A172 (cell line): ENCODE measurements at places on chromosomes 5 and 9.
A peak's percentile ranks its signal among the peaks of the same experiment; 100 is the strongest.

DNA sequence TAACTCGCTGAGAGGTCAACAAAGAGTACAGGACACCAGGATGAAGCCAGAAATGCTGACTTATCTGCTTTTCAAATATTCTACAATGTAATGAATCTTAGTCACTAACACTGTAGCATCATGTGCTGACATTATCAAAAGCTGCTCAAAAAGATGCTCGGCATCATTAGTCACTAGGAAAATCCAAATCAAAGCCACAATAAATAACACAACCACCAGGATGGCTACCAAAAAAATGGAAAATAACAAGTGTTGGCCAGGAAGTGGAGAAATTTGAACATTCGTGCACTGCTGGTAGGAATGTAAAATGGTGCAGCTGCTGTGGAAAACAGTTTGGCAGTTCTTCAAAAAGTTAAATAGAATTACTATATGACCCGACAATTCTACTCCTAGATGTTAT is 269.1 kb downstream of the GLIS3 start:
- no peak for DNase-seq

DNA sequence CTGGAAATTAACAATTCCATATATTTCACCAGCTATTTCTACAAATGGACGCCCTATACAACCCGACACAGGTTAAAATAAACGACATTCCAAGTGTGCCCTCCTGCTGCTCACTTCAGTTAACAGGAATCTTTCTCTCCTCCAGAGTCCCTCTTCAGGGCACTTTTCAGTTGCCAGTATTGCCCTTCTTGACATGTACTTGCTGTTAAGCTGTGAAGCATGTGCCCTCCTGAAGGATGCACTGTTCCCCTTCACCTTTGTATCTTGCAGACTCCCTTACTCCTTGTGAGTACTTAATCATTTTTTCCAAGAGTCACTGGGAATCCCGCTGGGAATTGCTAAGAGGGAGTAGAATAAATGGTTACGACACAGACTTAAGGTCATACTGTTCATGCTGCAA is 364.1 kb downstream of the CTNND2 start:
- no peak for DNase-seq

GRCh38 chr9:98913044-98913443 is 30.7 kb upstream of the COL15A1 start:
- no peak for DNase-seq

- DNase-seq: no peak
These were observed 162.1 kb downstream of the FSTL4 start for GRCh38 chr5:133450286-133450685.

- DNase-seq: no peak
These were observed 122.0 kb downstream of the BOD1 start for GRCh38 chr5:173494446-173494845.

DNA sequence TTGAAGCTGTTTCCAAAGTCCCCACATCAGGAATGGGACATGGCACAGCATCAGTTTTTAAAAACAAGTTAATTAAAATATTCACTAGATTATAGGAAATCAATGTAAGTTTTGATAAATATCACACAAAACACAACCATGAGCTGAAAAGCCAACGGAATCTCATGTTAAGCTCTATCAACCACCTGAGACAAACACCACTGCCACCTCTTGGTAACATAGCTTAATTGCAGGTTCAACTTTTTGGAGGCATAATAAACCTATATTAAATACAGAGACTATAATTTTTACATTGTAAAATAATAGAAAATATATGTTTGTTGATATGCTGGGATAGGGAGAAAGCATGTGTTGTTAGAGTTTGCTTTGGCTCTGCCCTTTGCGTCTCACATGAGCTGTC is 126.1 kb downstream of the SV2C start:
- no peak for DNase-seq

- no peak for DNase-seq
These were observed 23.3 kb upstream of the ARSB start for GRCh38 chr5:79008362-79008761.

DNA sequence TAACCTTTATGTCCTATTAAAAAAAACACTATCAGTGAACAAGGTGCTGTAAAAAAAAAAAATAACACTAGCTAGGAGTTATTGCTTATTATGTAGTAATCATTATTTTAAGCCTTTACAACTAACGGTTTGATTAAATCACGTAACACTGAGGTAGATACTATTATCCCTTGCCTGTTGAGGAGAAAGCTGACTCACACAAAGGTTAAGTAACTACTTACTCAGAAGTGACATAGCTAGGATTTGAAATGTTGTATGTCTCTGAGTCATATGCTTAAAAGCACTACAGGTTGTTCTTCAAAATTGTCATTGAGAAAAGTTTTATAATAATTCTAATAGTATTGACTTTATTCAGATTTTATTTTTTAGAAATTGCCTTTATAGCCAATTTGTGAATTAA is 8.8 kb downstream of the TENT2 start:
- peak; percentile 64 for DNase-seq

GRCh38 chr5:140674211-140674610 is 835 bp upstream of the DND1 start:
- no peak for DNase-seq

- DNase-seq: peak; percentile 68
These were observed 12.6 kb upstream of the UGT3A2 start for GRCh38 chr5:36079200-36079781.

- DNase-seq: no peak
These were observed 826.1 kb downstream of the PRELID2 start for GRCh38 chr5:145008876-145009530.

DNA sequence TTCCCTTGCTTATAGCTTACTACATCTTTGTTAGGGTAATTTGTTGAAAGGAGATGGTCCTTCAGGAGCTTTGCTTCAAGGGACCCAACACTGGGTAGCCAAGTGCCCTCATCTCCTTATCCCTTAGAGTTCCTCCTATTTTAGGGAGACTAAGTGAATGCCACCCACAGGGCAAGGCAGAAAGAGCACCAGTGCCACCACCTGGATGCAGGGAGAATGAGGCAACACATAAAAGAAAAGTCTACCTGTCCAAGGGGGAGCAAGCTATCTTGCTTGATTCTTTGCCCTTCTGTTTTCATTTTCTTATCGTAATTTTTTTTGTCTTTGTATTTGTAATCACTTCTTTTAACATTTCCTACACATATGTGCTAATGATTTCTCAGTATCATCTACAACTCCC is 205.5 kb downstream of the NPR3 start:
- peak; percentile 27 for DNase-seq

DNA sequence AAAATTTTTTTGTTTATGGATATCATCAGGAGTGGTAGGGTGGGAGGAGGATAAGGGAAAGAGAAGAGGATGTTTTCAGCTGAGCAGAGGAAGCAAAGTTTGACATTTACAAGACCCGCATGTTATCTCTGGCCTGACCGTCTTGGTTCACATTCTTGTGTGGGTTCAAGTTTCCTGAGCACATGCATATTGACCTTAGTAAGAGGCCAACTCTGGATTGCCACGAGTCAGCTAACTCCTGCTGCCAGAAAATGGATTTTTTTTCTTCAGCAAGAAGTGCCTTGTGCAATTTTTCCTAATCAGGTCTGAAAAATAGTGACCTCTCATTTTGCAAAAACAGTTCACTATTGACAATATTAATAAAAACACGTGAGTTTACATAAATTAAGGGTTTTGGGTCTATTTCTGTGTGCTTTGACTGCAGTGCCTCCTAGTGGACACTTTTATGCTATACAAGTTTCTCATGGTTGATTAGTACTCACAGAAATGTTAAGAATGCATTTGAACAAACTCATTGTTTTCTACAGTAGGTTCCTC is 27.1 kb upstream of the BASP1 start:
- DNase-seq: peak; percentile 57

GRCh38 chr5:168401226-168401625 is 85.0 kb upstream of the RARS1 start:
- no peak for DNase-seq

DNA sequence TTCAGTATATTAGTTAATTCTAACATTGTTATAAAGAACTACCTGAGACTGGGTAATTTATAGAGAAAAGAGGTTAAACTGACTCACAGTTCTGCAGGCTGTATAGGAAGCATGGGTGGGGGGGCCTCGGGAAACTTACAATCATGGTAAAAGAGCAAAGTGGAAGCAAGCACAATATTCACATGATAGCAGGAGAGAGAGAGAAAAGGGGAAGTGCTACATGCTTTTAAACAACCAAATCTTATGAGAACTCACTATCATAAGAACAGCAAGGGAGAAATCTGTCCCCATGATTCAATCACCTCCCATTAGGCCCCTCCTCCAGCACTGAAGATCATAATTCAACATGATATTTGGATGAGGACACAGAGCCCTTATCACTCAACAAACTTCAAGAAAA is 324.9 kb downstream of the ZNF608 start:
- no peak for DNase-seq

- DNase-seq: no peak
These were observed 22.2 kb downstream of the HMCN2 start for GRCh38 chr9:130287736-130288135.

GRCh38 chr9:92534204-92534603 is 1.6 kb downstream of the ECM2 start:
- DNase-seq: no peak

GRCh38 chr5:106757672-106758071 is 913.1 kb downstream of the EFNA5 start:
- no peak for DNase-seq

- DNase-seq: no peak
These were observed 46.4 kb upstream of the FAM170A start for GRCh38 chr5:119582987-119583386.

- DNase-seq: no peak
These were observed 26.0 kb downstream of the JMY start for GRCh38 chr5:79261897-79262296.

DNA sequence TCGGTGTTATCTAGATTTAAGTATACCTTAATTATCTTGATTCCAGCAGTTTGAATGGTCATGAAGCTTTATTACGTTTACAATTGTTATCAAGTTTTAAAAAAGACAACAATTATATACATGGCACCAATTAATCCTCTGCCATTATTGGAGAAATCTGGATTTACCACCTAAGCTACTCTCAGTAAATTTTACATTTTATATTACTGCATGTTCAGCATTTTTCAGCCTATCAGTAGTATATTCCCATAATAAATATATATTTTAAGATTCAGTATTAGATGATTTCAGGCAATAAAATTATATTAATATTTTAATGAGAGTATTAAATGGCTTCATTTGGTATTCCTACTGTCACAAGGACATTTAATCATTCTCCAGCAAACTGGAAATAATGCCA is 264.5 kb upstream of the PRDM9 start:
- DNase-seq: no peak

DNA sequence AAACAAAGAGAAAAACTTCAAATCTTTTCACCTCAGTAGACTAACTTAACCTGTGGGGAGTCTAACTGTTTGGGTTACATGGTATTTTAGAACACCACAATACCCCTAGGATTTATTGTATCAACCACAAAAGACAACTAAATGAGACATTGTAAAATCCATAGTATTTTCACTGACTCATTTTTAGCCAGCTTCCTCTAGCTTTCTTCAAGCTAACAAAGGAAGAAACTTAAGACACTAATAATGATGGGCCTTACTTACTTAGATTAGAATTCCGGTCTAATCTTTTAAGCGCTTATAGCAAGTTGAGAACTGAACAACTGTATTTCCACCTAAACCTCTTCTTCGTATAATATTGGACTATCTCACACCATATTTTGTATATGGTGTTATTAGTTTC is 529.3 kb downstream of the DMRTA1 start:
- peak; percentile 5 for DNase-seq

DNA sequence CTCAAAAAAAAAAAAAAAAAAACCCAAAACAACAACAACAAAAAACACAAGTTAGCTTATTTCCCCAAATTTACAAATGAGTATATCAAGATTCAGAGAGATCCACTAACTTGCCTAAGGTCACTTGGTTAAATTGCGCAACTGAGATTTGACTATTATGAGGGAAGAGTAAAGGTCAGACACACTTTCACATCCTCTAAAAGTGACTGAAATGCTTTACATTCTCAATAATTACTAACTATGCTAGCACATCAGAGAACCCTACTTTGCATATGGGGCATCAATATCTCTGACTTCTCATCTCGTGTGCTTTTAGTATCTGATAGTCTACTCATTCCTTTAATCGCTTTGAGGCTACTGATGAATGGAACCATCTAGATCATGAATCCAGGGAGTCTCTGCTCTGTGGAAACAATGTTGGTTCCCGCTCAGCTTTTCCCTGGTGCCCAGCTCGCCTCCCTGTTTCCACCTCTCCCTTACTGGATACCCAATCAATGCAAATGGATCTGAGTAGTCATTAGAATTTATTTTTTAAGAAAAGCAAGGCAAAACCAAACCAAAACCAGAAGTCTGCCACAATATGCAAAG is 182.1 kb upstream of the TRIM32 start:
- no peak for DNase-seq

DNA sequence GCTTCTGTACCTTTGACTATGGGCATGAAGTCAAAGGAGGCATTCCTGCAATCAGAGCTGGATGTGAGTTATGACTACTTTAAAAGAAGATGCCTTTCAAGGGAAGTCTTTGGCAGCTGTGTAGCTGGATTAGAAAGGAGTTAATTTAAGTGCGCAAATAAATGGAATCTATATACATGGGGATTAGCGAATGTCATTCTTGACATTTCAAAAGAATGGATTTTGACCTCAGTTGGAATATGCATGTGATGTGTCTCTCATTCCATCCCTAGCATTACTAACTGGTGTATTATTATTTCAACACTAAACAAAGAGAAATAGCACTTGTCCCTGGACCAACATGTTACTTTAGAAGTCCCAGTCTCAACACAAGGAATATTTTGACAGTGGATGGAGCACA is 359.6 kb upstream of the SLC24A2 start:
- DNase-seq: no peak

GRCh38 chr9:7237473-7238246 is 479.9 kb downstream of the KDM4C start:
- no peak for DNase-seq

- DNase-seq: no peak
These were observed 461.1 kb upstream of the DAP start for GRCh38 chr5:11222169-11222568.

DNA sequence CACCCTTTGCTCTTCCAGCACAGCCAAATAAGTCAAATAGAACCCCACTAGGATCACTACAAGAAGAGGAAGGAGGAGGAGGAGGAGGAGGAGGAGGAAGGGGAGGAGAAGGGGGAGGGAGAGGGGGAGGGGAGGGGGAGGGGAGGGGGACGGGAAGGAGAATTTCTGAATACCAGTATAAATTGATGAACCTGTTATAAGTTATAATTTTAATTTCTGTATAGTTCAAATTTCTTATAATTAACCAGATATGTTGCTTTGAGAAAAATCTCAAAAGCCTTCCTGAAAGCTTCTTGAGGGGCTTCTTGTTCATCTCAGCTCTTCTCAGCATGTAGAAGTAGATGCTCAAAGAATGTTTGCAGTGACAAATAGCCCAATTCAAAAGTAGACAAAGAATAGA is 15.0 kb upstream of the ADRA1B start:
- DNase-seq: no peak

GRCh38 chr5:57550132-57550531 is 67.5 kb upstream of the ACTBL2 start:
- DNase-seq: no peak

- peak; percentile 33 for DNase-seq
These were observed 118.2 kb downstream of the SEC61B start for GRCh38 chr9:99340281-99340680.

- DNase-seq: peak; percentile 71
These were observed 33.5 kb downstream of the ANXA6 start for GRCh38 chr5:151123897-151124751.
